ENCODE measurements at places on chromosomes 12 and 14.

- no peak for DNase-seq
Observed at GRCh38 chr14:63174760-63175191, 29.5 kb upstream of the RHOJ start.

DNA sequence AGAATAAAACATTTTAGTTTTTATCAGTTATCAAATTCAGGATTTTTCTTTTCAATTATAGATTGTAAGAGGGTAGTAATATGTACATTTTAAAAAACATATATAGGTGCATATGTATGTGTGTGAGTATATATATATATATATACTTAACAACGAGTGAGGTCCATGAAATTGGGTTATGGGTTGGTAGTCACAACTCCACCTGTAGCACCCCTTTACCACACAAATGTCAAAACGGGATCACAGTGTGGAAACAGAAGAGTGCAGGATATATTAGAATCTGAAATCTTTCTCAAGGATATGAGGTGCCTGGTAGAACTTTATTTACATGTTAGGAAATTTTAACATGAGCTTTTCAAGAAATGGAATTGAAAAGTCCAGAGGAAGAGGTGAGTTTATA lies 31.3 kb downstream of the MIA2 start:
- DNase-seq, result no peak

DNA sequence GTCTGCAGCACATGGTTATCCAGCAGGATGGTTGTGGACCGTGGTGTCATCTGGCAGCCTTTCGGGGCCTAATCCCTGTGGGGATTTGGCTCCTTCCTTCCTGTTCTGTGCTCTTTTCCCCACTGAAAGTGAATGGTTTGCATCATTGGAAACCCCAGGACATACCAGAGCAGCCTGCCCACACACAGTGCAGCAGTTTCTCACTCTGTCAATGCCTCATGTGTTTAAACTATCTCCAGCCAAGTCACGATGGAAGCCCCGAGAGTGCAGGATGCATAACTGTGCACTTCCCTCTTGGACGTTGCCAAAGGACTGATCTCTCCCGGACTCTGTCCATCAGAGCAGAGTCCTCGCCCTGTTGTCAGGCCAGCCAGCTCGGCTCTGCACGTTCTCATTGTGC lies 29.0 kb upstream of the AMN start:
- no peak for DNase-seq

DNA sequence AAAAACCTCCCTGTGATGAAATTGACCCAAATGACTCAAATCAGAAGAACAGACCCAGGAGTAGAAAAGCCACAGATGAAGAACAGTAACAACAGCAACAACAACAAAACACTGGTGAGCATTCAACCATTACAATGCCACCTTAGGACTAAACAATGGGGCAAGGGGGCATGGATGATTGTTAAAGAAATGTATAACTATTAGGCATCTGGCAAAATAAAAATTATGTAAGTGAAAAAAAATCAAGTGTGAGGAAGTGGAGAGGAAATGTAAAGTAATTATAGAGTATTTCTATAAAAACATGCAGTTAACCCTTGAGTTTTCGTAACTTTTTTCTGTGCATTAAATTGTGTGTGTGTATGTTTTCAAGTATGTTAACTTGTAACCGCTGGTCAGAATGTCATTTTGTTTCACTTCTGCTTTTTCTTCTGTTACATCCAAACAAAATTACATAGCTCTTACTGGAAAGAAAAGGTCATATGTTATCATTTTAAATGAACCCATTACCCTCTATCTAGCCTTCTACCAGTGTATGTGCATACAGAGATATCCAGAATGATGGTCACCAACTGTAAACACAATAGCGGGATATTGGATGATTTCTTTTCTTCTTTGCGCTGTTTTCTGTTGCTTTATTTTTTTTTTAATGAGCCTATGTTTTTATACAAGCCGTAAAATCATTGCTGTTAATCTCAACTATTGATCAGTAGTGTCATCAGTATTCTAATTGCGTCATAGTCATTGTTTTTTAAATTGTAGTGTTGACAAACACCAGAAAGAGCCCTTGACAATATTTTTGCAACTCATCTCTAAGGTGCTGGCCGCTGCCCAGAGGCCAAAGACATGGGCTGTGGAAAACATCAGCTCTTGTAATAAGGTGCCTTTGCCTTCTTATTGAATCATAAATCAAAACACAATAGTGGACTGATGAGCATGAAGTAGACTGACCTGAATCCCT lies 170.6 kb downstream of the CRADD start:
- no peak for DNase-seq

DNA sequence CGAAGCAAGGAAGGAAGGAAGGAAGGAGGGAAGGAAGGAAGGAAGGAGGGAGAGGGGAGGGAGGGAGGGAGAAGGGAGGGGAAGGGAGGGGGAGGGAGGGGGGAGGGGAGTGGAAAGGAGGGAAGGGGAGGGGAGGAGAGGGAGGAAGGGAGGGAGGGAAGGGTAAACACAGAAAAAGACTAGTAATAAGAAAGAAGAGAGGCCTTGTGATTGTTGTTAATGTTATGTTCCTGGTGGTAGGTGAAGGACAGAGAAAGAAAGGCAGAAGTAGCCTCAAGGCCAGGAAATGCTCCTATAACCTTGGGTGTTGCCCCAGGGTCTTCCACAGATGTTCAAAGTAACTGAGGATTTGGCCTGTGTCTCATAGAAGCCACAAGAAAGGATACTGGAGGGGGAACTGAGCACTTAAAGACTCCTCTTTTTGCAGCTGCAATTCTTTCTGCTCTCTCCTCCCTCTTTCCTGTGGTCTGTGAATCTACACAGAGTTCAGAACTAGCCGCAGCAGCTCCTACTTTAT lies 164.2 kb downstream of the PRKD1 start:
- DNase-seq, result no peak

DNA sequence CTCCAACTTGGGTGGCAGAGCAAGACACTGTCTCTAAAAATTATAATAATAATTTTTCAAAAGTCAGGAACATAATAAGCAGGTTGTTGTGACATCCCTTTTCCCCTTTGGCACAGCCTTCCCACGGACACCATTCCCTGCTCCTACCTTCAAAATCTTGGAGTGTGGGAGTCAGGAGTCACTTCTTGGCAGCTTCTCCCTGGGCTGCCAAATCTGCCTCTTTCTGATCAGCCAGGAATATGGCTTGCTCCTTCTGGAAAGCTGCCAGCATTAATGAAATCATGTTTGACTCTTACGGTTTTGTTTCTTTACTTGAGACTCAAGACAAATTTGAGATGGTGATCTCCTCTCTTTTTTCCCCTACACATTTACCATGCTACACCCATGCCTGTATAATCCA lies 391.4 kb upstream of the SYT1 start:
- DNase-seq, result no peak

GRCh38 chr14:61577506-61577931 lies 117.8 kb upstream of the HIF1A start:
- no peak for DNase-seq
